ENCODE measurements at places on chromosomes 5 and 9.

- DNase-seq = peak; percentile 17
These were observed 192.6 kb upstream of the RASA1 start for GRCh38 chr5:87074934-87075541.

- no peak for DNase-seq
These were observed 69.0 kb downstream of the SHC3 start for GRCh38 chr9:89109666-89110065.

DNA sequence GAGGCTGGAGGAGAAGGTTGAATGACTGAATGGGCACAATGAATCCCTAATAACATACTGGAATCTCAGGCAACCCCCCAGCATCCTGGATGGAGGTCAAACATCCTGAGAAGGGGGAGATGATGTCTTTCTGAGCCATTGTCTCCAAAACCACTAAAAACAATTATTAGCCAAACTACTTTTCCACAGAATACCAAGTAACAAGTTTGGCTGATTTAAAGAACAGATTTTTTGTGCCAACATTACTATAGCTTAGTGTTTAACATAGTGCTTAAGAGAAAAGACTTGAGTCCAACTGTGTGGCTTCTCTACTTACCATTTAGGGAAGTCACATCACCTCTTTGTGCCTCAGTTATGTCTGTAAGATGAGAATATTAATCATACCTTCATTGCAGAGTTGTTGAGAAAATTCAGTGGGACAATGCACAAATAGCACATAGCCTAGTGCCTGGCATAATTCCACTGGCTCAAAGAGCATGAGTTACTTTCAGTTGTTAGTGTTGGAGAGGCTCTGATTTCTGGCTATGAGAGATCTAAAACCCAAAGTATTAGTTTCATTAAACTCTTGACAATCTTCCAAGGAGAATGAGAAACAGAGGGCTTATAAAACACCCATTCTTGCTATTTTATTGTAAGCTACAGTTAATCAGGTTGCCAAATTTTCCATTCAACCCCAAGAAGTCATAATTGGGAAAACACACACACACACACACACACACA, 111.3 kb upstream of the NR3C1 start:
- no peak for DNase-seq

GRCh38 chr5:157245476-157245875, 20.4 kb upstream of the CYFIP2 start:
- DNase-seq = no peak

- no peak for DNase-seq
These were observed 43.6 kb downstream of the GRIA1 start for GRCh38 chr5:153534102-153534501.

- DNase-seq = no peak
These were observed 16.6 kb downstream of the FBP2 start for GRCh38 chr9:94577036-94577435.
